NCI-H748 treated with DMSO at 0.1 percent for 48 hours (cell line): ENCODE measurements at places on chromosomes 7 and 10.
A peak's percentile ranks its signal among the peaks of the same experiment; 100 is the strongest.

- peak; percentile 80 for DNase-seq
These were observed 130.7 kb downstream of the ADRA2A start for GRCh38 chr10:111207500-111207899.

GRCh38 chr10:114593240-114593792, 64.8 kb downstream of the ABLIM1 start:
- no peak for DNase-seq

- no peak for DNase-seq
These were observed 85.5 kb downstream of the PARD3 start for GRCh38 chr10:34729619-34730018.

DNA sequence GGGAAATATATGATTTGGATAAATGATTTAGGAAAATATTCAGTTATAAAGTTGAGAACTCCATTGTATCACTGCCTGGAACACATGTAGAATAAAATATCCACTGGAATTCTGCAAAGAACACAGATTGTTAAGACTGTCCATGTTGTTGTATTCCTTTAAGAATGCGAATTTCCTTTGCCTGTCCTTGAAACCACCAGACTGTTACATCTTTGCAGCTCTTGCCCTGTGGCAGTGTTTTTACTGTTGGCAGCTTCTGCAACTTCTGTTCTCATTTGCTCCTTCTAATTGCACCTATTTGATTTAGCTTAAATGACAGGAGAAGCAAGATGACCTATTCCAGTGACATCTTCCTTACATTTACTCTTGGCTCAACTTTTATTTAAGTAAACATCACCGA, 39.7 kb downstream of the MALSU1 start:
- no peak for DNase-seq

- no peak for DNase-seq
These were observed 286.9 kb downstream of the KCNMA1 start for GRCh38 chr10:77350711-77351119.

GRCh38 chr7:150631866-150632864, at the start of gene GIMAP6:
GIMAP6 (minus strand) TSS chr7:150632385; CDS start chr7:150630142, 2,243 bp downstream.
- no peak for DNase-seq

- DNase-seq = no peak
These were observed 10.4 kb downstream of the BLVRA start for GRCh38 chr7:43768887-43769272.
